ENCODE measurements at places on chromosomes 6 and 20.

DNA sequence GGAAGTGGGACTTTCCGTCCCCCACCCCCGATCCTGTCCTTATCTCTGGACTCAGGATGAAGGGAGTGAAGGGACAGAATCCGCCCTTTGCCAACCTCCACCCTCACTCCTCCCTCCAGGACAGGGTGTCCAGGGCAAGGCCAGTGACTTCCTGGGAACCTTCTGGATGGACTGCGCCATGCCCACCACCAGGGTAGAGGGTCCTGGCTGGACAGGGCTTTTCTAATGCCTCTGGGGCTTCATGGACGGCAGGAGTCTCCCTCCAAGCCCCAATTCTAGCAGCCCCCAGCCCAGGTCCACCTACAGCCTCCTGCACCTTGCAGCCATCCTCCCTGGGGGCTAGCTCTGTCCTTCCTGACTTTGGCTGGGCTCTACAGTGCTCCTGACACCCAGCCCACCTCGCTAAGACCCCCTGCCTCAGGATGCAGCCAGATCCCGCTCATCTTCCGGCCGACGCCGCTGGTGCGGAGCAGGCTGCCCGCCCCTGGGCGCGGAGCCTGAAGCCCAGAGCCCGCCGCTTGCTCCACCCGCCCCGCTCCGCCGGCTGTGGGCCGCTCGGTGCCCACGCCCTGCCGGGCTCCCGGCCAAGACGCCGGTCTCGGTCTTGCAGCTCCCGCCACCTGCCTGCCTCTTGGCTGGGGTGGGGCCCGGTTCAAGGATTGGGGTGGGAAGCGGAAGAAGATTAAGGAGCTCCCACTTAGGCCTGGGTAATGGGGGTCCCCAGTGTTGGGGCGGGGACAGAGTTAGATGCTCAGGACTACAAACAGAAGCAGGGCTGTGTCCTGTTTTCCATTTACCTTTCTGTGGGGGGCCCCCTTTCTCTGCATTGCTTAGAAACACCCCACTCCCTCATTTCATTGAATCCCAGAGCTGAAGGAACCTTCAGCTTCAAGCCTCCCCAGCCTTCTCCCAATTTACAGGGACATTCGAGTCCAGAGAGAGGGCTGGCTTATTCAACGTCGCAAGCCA, 72.8 kb downstream of the MDGA1 start:
- peak; percentile 78 for DNase-seq

DNA sequence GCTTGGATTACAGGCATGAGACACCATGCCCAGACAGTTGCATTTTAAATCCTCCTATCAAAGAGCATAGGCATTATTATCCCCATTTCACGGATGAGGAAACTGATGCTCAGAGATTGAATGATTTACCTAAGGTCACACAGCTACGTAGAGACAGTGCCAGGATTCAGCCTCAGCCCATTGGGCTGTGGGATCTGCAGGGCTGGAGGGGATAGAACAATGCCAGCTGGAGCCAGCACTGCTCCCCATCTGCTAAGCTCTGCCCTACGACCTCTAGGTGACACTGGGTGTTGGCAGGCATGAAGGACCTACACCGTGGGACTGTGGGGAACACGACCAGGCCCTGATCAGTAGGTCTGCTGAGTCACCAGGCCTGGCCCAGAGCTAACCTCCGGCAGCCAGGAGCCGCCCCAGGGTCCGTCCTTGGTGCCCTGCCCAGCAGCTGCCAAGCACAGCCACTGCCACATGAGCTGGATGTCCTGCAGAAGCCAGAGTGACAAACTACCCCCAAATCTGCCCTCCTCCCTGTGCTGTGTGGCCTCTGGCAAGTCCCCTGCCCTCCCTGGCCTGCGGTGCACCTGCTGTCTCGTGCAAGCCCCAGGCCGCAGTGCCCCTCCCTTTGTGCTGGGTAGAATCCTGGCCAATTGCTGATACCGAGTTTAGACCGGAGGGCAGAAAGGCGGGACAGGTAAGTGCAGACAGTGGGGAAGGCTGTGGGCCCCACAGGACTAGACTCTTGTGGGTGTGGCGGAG, 47.6 kb upstream of the PTGIS start:
- DNase-seq, result peak; percentile 43

DNA sequence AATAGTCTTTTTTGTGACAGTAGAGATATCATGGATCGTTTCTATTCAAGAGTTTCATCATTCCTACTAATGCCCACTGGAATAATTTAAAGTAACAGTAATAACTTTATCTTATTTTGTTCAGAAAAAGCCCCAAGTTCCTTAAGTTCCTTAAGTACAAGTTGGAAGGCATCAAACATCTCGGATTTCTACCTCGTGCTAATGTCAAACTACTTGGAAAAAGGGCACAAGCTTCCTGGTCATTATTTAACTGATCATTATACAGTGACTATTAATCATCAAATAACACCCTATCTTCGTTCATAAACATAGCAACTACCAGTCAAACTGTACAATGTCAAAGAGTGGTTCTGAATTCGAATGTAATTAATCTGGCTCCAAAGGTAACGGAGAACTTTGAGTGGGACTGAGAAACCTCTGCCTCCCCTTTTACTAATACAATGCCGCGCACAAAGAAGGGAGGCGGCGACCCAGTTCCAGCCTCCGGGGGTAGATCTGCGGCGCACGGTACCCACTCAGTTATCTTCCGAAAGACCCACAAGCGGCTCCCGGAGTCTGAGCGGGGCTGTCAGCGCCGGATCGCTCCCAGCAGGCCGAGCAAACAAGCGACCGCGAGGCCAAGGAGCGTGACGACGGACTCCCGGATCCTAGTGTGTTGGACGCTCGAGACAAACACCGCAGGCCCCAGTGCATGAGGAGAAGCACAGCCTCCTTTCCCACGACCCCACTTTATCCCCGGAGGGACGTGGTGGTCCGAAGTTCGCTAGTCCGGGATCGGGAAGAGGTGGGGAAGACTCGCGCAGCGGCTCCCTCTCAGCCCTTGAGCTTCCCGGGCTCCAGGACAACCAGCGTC, 716 bp downstream of the SHPRH start:
- peak; percentile 56 for DNase-seq

DNA sequence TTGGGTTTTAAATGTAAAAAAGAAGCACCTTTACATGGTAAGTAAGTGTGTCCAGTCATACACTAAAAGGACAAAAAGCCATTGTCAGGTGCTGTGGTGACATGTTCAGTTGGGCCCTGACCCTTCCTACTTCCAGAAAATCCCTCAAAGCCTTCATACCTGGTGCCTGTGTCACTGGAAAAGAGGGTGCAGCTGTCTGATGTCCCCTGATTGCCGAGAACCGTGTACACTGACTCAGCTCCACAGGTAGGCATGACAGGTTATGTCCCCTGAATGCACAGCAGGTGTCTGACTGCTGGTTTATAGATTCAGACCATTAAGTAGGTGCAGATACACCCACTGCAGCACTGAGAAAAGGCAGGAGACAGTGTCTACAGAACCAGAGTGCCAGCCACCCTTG, 99.1 kb downstream of the FOXC1 start:
- no peak for DNase-seq

DNA sequence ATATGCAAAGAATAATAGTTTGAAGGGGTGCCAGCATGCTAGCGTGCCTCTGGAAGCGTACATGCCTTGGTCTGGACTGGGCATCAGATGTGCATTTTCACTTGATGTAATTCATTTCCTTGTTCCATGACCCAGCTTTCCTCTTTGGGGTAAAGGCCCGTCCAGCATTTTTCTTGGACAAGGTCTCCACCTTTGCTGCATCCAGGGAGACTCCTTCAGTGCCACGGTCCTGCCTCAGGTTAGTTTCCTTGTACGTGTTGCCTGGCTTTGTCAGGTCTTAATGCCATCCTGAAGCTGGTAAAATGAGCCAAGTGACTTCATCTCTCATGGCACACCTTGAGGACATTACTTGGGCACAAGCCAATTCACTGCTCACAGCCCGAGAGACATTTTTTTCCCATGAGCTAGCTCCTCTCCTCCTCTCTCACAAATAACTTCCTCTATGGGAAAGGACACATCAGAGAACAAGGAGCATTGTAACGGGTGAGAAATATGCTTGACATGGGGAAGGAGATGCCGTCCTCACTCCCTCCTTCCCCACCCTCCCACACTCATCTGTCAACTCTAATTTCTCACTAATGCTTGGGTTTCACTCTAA, 23.9 kb downstream of the EDN1 start:
- DNase-seq, result no peak

DNA sequence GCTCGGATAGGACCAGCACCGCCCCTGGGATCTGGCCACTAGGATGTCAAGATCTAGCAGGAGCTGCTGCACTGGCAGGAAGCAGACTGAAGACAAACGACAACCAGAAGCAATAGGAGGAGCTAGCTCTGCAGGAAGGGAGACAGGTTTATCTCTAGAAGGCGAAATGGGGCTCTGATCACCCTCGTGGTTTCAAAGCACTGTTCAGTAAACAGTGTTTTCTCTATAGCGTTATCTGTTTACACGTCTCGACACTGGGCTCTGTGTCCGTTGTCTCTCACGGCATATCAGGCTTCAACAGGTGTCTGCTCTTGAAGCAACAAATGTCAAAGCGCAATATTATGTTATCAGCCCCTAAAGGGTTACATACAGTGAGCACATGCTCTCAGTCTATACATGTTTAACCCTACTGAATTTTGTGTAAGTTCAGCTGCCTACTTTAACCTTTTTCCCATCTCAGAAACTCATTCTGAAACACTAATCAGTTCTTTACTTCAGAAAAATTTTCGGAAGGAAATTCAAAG, 23.8 kb downstream of the TMEM14B start:
- no peak for DNase-seq

- peak; percentile 58 for DNase-seq
These were observed 1.8 kb upstream of the ABT1 start for GRCh38 chr6:26594730-26595632.
